ENCODE measurements at places on chromosomes 3 and 15.

GRCh38 chr3:186235554-186235953, 126.5 kb downstream of the DGKG start:
- no peak for DNase-seq

- no peak for DNase-seq
Observed at GRCh38 chr3:137105277-137105977, 147.6 kb downstream of the IL20RB start.

DNA sequence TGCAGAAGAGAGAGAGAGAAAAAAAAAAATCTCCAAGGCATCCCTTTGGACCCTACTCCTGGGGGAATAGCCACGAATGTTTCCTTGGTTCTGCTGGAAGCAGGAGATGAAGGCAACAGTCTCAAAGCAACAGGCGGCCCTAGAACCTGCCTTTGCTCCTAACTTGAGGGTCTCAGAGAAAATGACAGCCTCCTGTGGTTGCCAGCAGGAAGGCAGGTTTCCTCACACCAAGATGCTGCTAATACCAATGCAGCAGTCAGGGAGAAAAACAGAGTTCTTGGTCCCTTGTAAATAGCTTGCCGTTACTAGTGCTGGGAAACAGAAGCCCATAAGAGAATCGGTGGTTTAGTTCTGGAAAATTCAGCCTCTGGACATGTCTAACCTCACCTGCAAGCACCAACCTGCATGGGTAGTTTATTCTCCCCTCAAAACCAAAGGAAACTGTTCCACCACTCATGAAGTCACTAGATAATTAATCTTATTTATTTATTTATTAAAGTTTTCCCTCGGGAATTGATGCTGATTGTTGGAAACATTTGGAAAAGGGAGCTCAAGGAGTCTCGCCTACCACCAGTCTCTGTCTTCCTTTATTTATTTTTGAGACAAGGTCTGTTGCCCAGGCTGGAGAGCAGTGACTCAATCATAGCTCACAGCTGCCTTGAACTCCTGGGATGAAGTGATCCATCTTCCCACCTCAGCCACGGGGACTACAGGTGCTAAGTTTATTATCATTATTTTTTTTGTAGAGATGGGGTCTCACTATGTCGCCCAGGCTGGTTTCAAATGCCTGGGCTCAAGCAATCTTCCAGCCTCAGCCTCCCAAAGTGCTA, 883 bp upstream of the FRMD4B start:
- DNase-seq: no peak

- DNase-seq: no peak
Observed at GRCh38 chr15:78830514-78831228, 19.4 kb upstream of the ADAMTS7 start.

GRCh38 chr3:170524073-170524472, 61.8 kb downstream of the SLC7A14 start:
- DNase-seq: no peak

GRCh38 chr15:101121511-101122090, 130.2 kb downstream of the CHSY1 start:
- DNase-seq: peak; percentile 27

- no peak for DNase-seq
Observed at GRCh38 chr3:110758208-110758607, 313.4 kb upstream of the NECTIN3 start.

- no peak for DNase-seq
Observed at GRCh38 chr3:25910997-25911396, 121.1 kb downstream of the OXSM start.

- no peak for DNase-seq
Observed at GRCh38 chr3:151552589-151552988, 91.7 kb upstream of the IGSF10 start.

DNA sequence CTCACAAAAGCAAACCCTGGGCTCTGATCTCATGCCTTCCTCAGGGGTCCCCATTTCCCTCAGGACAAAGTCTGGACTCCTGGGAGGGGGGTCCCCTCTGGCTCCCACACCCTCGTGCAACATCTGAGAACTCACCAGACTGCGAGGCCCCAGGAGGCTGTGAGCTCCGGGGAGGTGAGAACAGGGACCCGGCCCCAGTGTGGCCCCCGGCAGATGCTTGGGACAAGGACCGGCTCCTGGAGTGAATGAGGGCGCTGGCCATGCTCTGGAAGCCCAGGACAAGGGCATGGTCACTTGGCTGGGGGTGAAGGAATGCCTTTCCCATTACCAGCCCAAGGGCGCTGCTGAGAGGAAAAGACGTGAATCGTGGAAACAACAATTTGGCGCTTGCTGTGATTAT, 48.0 kb downstream of the LINGO1 start:
- no peak for DNase-seq

DNA sequence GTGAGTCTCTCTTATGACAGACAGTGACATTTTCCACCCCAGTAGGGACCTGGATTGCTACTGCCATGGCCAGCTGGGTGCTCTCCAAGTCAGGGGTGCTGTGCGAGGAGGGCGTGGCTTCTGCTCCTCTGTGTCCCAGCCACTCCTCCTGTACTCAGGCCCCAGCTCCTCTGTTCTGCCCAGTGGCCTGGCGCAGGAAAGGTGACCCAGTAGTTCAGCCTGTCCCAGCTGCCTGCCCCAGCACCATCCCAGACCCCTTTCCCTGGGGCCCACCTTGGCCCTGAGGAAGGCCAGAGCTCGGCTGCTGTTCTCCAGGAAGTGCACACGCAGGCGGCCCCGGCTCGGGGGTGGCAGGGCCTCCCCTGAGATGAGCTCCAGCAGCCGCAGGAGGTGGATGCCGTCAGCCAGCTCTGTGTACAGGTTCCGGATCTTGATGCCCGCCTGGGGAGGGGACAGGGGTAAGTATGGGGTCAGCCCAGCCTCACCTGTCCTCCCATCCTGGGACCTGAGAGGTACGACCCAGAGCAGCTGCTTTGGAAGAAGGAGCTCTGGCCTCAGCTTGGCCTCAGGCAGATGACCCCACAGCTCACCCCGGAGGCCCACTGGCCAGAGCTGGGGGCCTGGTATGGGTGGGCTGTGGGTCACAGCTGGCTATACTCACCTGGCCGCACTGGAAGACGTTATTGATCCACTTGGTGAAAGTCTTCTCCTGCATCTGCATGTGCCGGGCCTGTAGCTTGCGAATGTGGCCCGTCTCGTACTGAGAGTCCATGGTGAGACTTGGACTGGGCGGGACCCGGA, 1.0 kb downstream of the SPTBN5 start:
- no peak for DNase-seq

GRCh38 chr3:40877631-40878463, 321.5 kb upstream of the CTNNB1 start:
- no peak for DNase-seq

DNA sequence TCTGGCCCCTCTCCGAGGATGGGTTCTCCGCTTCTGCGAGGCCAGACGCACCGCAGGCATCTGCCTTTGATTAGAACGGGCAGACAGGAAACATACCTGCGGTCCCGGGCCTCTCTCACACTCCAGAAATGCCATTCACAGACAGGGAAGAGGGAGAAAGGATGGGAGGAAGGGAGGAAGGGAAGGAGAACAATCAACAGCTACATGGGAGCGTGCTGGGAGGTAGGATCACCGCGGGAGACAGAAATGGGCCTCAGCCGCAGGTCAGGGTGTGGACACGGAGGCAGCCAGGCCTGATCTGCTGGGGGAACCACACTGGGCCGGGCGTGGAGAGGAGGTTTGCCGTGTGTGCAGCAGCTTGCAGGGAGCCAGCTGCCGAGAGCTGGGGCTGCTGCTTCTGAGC, 90.7 kb upstream of the RGMA start:
- no peak for DNase-seq

GRCh38 chr3:20012164-20012563, at the start of gene PP2D1:
PP2D1 (minus strand) TSS chr3:20012264; CDS start chr3:20012072, 192 bp downstream.
- DNase-seq: no peak

DNA sequence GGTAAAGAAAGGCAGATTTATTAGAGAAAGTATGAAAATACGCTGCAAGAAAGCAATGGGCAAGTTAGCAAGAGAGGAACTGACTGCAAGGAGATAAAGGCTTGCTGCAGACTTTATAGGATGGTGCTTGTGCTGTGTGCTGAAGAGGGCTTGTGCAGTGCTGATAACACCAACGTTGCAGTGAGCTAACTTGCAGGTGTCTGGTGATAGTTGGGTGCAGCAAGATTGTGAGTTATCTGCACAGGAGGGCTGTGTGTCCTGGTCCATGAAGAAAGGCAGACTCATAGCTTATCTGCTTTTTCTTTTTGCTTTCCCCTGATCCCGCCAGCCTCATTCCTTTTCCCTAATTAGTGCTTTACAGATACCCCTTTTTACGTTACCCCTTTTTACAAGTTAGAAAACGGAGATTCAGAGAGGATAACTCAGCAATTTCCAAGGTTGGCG, 58.0 kb upstream of the ZNF148 start:
- no peak for DNase-seq

DNA sequence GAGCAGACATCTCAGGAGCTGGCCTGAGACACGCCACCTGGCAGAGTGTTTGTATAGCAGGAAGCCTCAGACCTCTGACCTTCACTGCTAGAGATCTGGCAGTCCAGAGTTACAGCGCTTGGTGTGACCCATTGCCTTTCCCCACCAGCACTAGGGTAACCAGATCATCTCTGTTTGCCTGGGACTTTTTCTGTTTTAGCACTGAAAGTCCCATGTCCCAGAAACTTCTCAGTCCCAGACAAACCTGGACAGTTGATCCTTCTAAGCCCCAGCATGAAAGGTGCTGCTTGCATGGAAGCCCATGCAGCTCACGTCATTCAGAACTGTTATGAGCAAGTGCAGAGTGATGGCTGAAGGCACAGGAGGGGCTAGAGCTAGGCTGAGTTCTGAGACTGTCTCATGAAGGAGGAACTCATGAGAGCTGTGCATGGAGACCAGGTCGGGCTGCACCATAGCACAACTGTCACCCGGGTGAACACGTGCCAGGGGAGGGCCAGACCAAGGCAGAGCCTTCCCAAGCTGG, 18.2 kb upstream of the AHSG start:
- DNase-seq: no peak

DNA sequence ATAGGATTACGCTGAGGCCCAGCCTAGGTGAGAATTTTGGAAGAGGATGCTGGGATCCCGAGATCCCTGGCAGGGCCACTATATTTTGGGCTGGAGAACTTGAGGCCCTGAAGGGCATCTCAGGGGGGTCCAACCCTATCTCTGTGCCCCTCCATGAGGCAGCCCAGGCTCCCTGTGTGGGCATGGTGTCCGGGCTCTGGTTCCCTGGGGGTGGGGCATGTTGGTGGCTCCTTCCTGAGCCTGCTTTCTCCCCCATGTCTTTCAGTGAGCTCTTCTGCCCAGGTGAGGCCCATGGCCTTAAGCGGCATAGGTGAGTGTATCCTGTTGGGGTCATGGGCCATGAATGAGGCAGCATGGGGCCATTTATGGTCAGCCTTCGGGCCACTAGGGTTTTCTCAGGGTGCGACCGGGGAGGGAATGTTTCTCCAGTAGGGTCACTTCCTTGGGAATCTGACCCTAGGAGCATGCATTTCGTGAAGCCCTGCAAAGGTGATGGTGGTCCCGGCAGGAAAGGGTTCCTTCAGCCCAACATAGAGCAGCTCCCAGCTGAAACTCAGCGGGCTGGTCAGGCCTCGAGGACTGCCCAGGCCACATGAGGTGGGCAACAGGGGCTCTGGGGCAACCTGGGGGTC, 191.3 kb downstream of the UBE3A start:
- no peak for DNase-seq

DNA sequence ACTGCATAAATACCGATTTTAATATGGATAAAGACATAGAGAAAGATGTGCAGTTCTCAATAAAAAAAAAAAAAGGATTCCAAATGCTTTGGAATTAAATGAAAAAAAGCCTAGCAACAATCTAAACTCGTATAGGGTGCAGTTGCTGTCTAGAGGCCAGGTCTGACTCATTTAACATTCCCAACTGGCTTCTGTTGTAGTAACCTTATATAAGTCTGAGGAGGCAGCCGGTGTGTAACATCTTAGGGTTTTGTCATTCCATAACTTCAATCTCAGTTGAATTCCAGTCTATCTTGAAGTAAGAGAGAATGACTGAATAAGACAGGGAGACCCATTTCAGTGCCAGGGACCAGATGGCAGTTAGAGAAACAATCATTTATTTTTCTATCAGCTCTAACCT, 6.5 kb downstream of the PDCD10 start:
- DNase-seq: no peak

- DNase-seq: no peak
Observed at GRCh38 chr3:18900994-18901393, 247.3 kb upstream of the KCNH8 start.

GRCh38 chr15:39627451-39628143, 46.7 kb downstream of the THBS1 start:
- no peak for DNase-seq

GRCh38 chr3:61417352-61417751, 144.0 kb upstream of the PTPRG start:
- DNase-seq: no peak

DNA sequence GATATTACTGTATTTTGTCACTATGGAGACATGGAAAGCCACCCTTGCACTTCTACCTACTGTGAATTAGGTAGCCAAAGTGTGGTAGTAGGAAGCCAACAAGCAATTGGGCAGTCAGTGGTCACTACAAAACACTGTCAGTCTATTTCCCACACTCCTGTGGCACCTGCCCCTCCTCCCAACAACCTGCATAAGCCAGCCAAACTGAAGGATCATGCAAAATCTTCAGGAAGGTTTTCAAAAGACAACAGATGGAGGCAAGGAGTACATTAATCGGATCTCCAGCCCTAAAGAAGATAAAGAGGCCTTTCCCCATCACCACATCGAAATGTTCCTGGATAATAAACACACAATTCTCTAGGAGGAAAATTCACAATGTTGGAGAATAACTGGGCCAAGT, 11.9 kb downstream of the POMGNT2 start:
- DNase-seq: no peak

DNA sequence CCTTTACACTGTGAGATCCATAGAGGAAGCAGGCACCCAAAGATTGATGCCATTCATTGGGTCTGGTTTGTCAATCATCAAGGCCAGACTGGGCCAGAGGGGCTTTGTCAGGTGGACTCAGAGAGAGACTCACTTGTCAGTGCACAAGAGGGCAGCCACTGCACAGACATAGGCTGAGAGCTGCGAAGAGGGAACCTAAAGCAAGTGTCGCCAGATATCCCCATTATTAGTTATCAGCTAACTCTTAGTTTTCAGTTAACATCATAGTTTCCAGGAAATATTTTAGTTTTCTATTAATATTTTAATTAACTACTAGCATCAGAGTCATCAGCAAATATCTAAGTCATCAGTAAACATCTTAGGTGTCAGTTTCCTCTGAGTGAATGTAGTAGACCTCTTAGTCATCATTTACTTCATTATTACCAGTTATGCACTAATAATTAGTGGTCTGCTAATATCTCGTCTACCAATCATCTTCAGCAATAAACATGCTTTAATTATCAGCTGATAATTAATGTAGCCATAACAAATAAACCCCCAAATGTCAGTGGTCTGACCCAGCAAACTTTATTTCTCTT, 41.7 kb upstream of the LIMD1 start:
- DNase-seq: no peak

GRCh38 chr3:39920271-39920670, 110.9 kb downstream of the MYRIP start:
- DNase-seq: no peak

DNA sequence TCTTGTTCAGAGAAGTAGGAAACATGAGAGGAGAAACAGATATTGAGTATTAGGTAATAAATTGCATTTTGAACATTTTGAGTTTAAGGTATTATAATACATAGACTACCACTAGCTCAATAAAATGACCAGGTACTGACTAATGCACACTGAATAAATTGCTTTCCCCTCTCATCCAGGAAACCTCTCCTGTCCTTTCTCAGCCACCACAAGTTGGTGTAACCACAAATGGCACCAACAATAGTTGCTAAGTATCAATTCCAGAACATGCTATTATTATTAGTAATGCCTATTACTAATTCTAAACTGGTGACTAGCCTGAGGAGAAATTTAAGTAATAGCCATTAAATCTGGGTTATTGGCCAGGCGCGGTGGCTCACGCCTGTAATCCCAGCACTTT, 47.3 kb upstream of the XRN1 start:
- DNase-seq: no peak
